ENCODE measurements at places on chromosomes 2 and 18.

DNA sequence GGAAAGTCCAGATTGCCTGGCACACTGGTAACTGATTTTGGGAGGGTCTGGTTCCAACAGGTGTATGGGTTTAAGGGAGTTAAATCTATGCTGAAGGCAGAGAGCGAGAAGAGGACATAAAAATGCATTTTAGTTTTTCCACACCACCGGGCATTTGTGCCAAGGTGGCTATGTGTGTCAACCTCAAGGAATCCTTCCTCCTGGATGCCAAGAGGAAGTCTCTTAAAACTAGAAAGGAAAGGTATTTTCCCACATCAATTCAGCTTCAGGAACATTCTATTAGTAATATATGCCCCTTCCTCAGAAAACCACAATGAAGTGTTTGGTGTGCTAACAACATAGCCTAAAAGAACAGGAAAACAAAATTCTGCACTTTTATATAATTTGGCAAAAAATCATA lies 5.4 kb upstream of the GAREM1 start:
- DNase-seq = no peak

DNA sequence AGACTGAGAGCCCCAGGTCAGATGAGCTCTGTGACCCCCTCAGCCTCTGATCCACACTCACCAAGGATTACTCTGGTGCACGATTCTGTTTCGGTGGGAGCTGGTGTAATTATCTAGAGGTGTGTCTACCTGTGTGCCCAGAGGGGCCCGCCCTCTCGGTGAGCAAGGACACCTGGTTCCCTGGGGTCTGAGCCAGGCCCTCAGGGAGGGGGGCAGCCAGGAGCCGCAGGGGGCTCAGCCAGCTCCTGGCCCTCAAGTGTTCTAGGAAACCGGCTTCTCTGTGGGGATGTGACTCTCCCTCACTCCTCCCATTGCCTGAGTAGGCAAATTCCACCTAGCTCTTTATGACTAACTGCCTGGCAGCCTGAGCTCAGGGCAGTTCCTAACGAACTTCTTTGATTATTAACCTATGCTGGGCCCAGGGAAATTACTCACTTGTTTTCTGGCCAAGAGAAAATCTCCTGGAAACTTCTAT lies 17.4 kb downstream of the AGAP1 start:
- no peak for DNase-seq

GRCh38 chr2:134681201-134681600 lies 37.6 kb downstream of the TMEM163 start:
- DNase-seq = no peak

DNA sequence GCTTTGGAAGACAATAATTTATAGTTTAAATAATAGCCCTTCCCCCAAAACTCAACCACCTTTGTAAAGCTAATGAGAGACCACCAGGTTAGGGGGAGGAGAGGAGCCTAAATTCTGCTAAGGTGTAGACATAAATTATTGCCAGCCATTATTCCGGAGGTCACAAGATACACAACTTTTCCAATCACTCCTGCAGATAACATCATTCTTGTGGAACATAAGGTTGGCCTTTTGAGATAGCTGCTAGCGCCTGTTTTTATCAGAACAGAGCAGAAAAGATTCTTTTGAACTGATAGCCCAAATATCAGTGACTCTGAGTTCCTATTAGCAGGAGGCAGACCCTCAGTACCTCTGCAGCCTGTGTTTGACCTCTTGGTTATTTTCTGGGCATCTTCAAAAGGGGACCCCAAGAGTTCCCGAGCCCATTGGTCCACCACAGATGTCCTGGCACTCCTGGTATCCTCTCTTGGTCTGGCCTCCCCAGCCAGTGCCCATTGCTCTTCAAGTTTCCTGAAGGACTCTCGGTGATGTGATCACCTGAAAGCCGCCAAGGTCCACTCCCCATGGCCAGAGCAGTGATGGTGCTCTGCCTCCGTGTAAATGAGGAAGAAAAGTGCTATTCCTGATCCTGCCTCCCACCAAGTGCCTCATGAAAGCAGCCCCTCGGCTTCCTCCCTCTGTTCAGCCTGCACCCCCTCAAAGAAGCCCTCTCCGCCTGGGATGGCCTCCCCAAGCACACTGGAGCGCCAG lies 38.5 kb upstream of the LAPTM4A start:
- DNase-seq = no peak

GRCh38 chr2:86566158-86566820 lies 3.0 kb upstream of the CHMP3 start:
- no peak for DNase-seq

DNA sequence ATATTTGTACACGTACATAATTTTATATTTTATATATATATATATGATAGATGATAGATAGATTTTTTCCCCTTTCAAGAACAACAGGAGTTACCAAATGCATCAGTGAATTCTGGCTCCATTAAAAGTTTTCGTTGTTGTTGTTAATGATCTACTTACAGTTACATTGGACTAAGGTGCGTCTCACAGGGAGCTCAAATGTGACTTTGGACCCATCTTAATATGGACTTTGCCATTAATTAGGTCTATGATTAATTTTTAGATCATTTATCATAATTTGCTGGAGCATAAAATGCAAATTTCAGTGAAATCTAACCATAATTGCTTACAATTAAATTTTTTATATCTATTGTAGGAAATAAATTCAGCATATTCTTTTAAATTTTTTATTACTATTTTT lies 261.6 kb downstream of the NRXN1 start:
- no peak for DNase-seq

GRCh38 chr18:2441544-2441943 lies 129.8 kb downstream of the METTL4 start:
- DNase-seq = no peak

GRCh38 chr2:161230959-161231358 lies 70.7 kb downstream of the TANK start:
- no peak for DNase-seq

- DNase-seq = no peak
These were observed 208.1 kb downstream of the IKZF2 start for GRCh38 chr2:212943351-212943750.

GRCh38 chr2:147844697-147845410 lies at the start of gene ACVR2A:
Gene ACVR2A, plus strand, starts transcription at chr2:147845029. Its CDS starts 124 bp downstream, at chr2:147845153.
- DNase-seq = no peak

- no peak for DNase-seq
These were observed 13.8 kb downstream of the MYO1B start for GRCh38 chr2:191258996-191259395.

- no peak for DNase-seq
These were observed 36.7 kb downstream of the PARD3B start for GRCh38 chr2:204581946-204582345.

DNA sequence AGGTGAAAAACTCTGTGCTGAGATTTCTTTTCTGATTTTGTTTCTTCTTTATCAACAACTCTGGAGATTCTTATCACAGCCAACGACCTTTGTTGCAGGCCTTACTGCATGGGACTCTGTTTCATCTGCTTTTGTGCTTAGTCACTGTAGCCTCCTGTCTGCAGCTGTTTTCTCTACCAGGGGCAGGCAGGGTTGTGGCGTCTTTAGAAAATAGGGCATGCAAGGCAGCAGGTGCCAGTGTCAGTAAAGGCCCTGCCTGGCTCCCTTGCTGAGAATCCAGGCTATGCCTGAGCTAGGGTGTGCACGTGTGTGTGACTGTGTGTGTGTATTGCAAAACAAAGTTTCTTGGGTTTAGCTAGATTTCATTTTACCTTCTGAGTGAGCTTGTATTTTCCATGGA lies 14.6 kb upstream of the SLC9A2 start:
- DNase-seq = no peak

- no peak for DNase-seq
These were observed 76.5 kb downstream of the NOL10 start for GRCh38 chr2:10613263-10613662.

- DNase-seq = no peak
These were observed 36.1 kb downstream of the LIMS1 start for GRCh38 chr2:108570416-108570815.

DNA sequence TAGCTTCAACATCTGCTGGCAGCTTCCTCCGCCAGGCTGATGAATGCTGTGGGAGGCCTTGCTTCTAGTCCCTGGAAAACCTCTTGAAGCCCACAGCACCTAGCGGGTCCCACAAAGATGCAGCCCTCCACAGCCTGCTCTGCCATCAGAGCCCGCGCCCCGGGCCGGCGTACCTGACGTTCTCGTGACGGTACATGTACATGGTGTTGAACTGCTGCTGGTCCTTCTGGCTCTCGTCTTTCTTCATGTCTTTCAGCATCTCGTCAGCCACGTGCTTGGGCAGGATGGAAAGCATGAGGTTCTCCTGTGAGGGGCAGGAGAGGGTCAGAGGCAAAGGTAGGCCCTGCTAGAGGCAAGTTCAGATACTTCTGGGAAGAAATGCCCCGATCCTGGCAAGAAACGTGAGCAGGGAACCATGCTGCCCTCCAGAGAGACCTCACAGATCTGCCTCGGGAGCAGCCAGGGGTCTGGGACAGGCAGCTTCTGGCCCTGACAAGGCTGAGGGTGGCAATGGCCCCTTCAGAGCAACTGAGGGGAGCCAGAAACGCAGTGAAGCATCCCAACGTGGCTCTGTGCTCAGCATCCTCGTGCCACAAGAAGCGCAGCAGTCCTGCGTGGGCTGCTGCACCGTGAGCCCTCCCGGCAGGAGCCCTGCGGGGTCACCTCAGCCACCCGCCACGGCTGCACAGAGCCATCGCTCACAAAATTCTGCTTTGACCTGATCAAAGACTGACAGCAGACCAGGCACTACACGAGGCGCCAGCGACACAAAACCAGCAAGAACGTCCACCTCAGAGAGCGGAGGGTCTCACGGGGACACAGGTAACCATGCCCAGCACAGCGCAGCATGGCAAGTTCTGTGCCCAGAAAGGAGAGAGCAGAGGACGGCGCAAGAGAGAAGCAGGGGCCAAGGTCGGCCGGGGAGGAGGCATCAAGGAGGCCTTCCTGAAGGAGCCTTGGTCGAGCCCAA lies 49.1 kb downstream of the CENPO start:
- DNase-seq = no peak

GRCh38 chr2:40559175-40559574 lies 107.3 kb upstream of the SLC8A1 start:
- DNase-seq = no peak

GRCh38 chr2:106921451-106921850 lies 35.5 kb upstream of the ST6GAL2 start:
- no peak for DNase-seq

GRCh38 chr2:172929644-172930043 lies 146.0 kb upstream of the MAP3K20 start:
- DNase-seq = no peak

- DNase-seq = no peak
These were observed 43.4 kb downstream of the MRO start for GRCh38 chr18:50776383-50776782.

DNA sequence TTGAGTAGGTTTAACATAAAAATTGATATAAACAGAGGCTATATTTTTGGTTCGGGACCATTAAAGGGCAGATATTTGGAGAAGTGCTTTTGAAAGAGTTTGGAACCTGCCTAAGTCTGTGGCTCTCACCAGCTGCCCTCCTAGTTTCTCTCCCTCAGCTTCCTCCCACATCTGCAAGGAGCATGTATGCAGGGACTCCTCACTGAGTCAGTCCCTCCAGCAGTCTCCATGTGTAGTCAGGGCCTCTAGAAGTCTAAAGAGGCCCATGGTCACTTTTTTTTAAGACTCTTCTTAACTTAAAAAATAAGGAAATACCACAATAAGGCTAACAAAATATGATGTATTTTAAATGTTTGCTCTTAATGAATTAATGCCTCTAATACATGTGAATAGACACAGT lies 220.0 kb upstream of the TANK start:
- DNase-seq = no peak
